ENCODE measurements at places on chromosomes 1 and 21.

DNA sequence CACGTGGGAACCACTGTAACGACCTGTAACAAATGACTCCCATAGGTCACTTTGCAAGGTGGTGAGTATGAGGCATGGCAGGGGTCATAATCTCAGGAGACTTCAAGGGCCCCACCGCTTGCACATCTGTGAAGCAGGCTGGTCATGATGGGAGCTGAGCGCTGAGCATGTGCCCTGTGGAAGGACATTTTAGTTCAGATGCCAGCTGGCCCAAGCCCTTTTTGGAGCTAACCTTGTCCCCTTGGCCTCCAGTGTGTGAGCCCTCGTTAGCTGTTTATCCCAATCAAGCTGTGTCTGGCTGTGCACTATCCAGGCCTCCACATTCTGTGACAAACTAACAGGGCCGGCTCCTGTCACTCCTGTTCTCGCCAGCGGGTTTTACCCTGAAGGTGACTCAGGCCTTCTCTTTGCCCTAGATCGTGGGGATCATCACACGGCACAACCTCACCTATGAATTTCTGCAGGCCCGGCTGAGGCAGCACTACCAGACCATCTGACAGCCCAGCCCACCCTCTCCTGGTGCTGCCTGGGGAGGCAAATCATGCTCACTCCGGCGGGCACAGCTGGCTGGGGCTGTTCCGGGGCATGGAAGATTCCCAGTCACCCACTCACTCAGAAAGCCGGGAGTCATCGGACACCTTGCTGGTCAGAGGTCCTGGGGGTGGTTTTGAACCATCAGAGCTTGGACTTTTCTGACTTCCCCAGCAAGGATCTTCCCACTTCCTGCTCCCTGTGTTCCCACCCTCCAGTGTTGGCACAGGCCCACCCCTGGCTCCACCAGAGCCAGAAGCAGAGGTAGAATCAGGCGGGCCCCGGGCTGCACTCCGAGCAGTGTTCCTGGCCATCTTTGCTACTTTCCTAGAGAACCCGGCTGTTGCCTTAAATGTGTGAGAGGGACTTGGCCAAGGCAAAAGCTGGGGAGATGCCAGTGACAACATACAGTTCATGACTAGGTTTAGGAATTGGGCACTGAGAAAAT lies 7.6 kb downstream of the NPPA start:
- no peak for DNase-seq

GRCh38 chr1:218347723-218348627 lies 2.8 kb downstream of the TGFB2 start:
- no peak for DNase-seq

GRCh38 chr1:38941527-38942019 lies at the start of gene RHBDL2:
TSS of gene RHBDL2 (minus strand) at chr1:38941830. CDS start at chr1:38919212, 22,618 bp downstream.
- no peak for DNase-seq

GRCh38 chr1:224157316-224157715 lies 25.7 kb upstream of the DEGS1 start:
- DNase-seq, result no peak

DNA sequence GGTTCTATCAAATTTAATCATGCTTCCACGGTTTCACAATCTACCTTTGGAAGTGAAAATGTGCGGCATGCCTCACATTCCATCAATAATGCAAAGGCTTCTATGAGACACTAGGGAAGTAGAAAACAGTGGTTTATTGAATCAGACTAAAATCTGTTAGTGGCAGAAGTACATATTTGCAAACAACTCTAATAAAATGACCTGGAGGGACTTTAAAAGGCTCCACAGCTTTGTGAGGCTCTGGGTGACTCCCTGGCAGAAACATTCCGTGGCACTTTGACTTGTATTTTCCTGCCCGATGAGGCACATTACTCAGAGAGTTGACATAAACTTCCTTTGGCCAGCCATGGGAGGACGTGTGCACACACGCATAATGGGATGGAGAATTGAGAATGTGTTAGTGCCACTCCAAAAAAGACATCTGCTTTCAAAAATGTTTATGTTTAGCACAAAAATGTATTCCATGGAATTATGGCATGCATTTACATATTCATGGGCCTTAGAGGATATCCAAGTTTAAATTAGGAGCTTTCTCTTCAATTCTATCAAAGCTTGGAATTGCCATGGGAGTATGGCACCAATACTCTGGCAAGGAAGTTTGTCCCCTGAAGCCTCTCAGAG lies 60.0 kb upstream of the SSX2IP start:
- no peak for DNase-seq

- DNase-seq, result no peak
These were observed 100.0 kb downstream of the ETS2 start for GRCh38 chr21:38905752-38906151.

DNA sequence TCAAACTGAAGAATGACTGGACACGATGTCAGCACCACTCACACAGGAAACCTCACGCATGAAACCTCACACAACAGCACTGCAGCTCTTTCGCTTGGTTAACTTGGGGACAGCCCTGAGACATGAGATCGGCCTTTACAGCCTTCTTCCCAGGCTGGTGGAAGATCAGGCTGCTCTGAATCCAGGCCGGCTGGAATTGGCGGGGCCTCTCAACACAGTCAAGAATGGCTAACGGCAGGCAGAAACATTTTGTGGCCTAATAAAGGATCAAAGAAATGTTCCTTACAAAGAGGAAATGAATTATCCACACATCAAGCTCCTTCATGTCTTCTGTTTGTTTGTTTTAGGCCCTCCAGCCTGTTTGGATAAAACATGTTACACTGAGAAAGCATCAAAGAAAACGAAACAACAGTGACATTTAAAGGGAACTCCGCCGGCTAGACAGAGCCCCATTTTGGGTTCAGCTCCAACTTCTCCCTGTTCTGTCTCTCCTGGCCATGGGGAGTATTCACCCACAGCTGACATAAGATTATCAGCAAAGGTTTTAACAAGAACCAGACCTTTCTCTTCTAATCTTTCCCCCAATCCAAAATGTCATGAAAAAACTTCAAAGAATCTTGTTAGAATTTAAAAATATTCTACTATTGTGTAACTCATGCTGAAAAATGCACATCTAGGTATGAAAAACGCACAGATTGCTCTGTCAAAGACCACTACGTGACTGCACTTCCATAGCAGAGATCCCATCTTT lies 131.2 kb downstream of the SLC45A1 start:
- no peak for DNase-seq

DNA sequence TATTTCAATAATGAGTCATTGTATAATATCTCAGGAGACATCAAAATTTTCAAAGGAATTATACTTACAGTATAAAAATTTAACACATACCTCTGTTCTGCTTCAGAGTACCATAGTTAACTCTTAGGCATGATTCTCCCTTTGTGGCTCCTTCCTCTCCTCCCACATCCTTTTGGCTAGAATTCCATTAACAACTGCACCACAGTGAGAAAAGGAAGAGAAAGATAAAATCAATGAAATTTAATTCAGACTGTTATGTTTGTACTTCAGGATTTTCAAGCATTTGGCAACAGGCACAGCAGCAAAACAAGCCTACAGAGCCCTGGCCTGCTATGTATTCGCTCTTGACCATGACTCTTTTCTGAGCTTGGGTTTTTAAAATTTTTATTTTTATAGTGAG lies 57.2 kb upstream of the SGIP1 start:
- DNase-seq, result no peak

- DNase-seq, result no peak
These were observed 7.7 kb downstream of the SNX27 start for GRCh38 chr1:151619489-151620093.

GRCh38 chr1:2948751-2949680 lies 72.3 kb upstream of the ACTRT2 start:
- no peak for DNase-seq

- no peak for DNase-seq
These were observed 1030.3 kb upstream of the ADGRL4 start for GRCh38 chr1:80036690-80037432.

Data from effector CD8-positive, alpha-beta T cell (primary cell).